SK-N-DZ (cell line): ENCODE measurements at places on chromosomes 3 and 15.

- no peak for DNase-seq
Measured at GRCh38 chr3:185715091-185715490, 109.8 kb downstream of the IGF2BP2 start.

- DNase-seq = no peak
Measured at GRCh38 chr3:193909387-193909786, 226.6 kb upstream of the HES1 start.

DNA sequence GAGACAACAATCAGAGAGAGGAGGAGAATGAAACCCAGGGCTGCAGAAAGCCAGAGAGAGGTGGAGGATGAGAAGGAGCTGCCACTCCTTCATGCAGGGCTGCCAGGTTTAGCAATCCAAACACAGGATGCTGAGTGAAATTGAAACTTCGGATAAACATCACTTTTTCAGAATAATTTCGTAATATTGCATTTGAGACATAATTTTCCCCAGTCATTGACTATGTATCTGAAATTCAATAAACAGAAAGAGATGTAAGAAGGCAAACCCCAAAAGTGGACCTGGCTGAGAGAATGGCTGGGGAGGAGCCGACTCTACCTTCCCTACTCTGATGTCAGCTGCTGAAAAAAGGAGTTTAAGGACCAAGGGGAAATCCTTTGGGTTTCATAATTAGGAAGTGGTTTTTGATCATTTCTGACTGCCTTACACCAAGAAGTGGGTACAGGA is 33.8 kb downstream of the SLC9A9 start:
- no peak for DNase-seq

- DNase-seq = no peak
Measured at GRCh38 chr3:61887206-61887605, 325.8 kb downstream of the PTPRG start.

DNA sequence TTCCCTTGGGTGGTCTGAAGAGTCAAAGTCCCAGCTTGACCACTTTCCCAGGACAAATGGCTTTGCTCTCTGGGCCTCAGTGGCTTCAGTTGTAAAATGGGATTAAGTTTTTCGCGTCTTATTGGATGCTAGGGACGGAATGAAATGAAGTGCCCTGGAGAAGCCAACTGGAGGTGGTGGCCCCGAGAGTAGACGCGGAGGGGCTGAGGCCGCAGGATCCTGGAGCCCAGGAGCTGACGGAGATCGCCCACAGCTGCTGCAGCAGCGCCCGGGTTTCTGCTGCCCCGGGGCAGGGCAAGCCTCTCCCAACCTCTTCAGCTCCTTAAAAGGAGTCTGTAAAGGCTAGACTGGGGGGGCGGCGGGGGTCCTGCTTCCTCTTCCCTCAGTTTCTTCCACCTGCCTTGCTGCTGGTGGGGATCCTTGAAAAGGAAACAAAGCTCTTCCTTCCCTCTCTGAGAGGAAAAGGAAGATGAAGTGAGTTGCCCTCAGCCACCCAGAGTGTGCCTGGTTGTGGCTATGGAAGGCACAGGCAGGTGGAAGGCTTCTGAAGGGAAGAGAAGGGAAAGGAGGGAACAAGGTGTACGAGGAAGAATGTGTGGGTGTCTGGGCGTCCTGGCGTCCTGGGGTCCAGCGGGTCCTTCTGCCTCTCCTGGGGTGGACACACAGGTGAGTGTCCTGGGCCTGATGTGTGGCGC is 967 bp upstream of the BNC1 start:
- no peak for DNase-seq

DNA sequence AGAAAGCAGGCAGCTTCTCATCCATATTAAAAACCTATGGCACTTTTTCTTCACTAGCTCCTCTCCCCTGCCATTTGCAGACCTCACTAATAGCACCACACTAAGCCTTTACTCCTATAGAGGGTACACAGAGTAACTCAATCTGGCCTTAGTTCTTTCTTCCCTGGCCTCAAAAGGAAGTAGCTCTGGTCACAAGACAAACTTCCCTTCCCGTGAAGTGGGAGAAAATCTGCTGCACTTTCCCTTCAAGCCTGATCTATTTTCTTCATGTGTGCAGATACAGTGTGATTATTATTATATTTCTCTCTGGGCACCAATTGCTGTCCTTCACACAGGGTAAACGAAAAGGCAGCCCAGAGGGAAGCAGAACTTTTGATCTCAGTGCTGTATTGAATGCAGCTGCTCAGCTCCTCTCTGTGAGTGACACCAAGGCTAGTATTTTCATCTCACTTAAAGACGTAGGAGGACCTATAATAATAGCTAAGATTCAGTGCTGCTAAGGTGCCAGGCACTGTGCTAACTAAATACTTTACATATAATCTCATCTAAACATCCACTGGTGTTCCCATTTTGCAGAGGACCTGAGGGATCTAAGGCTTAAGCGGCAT is 61.9 kb upstream of the RASGRP1 start:
- DNase-seq = no peak

GRCh38 chr15:61668444-61668843 is 391.8 kb downstream of the VPS13C start:
- no peak for DNase-seq

DNA sequence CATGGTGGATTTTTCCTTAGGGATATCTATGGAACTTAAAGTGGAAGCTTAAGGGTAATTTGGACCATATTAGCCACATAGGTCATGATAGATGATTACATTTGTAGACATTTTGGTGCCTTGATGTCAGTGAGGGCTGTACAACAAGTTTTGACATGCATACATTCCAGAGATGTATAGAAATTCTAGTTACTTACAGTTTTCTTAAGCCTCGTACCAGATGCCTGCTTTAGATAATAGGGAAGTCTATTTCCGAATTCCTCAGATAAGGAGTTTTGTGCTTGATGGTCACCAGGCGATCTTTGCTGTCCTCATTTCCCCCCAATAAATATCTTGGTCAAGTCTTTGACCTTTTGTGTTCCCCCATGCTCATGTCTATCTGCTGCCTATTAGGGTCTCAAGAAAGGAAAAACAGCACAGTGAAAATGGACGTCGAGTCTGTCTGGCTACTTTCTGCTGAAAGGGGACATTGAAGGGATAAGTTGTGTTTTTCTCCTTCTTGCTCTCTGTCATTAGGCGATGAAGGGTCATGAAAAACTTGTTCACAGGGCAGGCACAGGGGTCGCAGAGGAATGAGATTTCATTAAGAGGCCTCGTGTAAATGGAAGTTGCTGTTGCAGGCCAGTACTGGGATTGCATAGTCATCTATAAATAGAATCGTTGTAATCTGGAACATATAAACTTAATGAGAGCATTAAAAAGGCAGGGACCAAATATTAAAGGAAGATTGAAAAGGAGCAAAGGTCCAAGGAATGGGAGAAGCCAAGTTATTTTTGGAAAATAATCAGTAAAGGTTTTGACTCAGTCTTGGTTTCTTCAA is 20.0 kb upstream of the SENP7 start:
- no peak for DNase-seq

DNA sequence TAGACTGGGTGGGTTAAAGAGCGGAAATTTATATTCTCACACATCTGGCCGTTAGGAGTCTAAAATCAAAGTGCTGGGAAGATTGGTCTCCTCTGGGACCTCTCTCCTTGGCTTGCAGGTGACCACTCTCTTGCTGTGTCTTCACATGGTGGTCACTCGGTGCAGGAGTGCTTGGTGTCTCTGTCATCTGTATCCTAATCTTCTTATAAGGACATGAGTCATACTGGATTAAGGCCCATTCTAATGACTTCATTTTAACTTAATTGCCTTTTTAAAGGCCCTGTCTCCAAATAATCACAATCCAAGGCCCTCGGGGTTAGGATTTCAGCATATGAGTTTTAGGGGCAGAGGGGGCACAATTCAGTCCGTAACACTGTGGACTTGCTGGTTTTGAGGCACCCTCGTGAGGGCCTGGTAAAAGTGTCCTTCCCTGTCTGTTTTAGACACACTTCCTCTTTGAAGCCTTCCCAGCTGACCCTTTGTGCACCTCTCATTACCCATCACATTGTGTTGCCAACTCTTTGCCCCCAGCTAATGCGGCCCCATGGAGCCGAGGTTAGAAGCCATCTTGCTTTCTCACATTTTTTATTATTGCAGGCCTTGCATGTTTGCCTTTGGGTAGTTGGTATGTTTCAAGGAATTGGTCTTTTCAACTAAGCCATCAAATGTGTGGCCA is 3.2 kb downstream of the XYLB start:
- no peak for DNase-seq

GRCh38 chr3:113834983-113835382 is 3.6 kb upstream of the GRAMD1C start:
- no peak for DNase-seq

- no peak for DNase-seq
Measured at GRCh38 chr3:50637011-50637410, 20.1 kb downstream of the MAPKAPK3 start.

- DNase-seq = no peak
Measured at GRCh38 chr15:39310633-39311032, 270.2 kb upstream of the THBS1 start.

GRCh38 chr15:49712846-49713450 is 92.1 kb downstream of the DTWD1 start:
- no peak for DNase-seq

GRCh38 chr3:123020709-123021108 is 6.9 kb downstream of the SEMA5B start:
- no peak for DNase-seq

DNA sequence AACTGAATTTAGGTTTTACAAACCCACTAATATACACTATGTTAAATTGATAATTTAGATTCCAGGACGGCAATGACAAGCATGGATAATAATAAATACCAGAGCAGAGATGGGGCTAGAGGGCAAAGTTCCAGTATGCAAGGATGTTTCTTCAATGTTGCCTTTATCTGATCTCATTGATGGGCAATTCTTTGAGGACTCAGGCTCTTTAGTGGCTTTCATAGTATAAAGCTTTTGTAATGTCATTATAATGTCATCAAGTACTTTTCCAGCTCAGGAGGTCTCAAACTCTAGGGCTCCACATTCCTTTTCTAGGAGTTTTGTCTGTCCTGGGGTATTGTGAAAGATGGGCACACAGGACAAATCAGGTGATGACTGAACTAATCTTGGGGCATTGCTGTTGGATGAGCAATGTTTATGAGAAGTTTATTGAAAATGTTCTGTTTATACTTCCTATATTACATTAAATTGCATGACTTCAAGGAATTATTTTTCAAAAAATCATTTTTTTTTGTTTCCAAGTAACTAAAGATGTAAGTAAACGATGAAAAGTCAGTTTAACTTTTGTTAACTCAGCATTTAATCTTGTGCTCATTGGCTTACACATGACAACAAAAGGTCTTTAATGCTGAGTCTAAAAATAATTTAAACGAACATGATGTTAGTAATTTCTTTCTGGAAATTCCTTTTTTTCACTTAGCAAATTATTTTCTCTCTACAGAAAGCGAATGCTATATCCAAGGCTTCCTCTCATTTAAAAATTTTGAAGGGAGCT is 116.4 kb downstream of the OXSM start:
- no peak for DNase-seq

GRCh38 chr15:78914027-78914764 is 30.6 kb downstream of the CTSH start:
- no peak for DNase-seq

DNA sequence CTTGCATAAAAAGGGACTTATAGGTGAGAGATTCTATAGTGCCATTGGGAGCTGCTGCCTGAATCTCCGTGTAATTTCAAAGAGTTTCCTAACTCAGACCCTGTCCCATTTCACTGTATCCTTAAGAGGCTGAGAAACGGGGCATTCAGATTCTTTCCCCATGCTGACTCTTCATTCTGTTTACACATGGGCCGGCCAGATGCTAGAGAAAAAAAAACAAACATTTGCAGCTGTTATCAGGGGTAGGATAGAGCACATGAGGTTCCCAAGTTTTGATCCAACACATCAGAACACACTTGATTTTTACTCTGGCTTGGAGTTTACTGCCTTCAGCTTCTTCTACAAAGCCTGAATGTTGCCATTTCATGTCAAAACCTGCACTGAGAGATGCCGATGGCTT is 215.9 kb upstream of the TPRG1 start:
- no peak for DNase-seq

DNA sequence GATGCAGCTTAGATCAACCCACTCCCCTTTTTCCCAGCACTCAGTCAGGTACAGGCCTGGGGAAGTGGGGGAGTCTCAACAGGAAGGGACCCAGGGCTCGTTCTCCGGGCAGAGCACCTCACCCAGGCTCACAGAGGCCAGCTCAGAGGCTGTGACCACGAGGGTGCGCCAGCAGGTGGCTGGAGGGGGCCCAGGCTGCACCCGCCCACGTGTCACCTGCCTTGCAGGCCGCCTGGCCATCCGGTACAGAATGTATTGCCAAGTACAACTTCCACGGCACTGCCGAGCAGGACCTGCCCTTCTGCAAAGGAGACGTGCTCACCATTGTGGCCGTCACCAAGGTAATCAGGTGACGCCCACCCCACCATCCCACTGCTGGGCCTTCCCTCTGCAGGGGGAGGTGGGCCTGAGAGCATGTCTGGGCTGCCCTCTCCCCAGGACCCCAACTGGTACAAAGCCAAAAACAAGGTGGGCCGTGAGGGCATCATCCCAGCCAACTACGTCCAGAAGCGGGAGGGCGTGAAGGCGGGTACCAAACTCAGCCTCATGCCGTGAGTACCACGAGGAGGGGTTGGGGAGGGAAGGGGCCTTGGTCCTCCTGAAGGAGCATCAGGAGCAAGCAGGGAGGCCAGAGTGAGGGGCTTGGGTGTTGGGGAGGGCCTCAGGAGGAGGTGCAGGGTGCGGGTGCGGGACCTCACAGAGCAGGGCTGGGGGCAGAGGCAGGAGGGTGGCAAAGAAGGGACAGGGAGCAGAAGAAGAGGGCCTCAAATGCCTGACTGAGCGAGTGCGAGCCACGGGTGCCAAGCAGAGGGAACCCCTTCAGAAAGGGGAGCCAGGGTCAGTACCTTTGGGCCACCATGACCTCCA is 14.0 kb upstream of the LMAN1L start:
- no peak for DNase-seq

GRCh38 chr3:905217-905616 is 187.6 kb upstream of the CNTN6 start:
- DNase-seq = no peak

DNA sequence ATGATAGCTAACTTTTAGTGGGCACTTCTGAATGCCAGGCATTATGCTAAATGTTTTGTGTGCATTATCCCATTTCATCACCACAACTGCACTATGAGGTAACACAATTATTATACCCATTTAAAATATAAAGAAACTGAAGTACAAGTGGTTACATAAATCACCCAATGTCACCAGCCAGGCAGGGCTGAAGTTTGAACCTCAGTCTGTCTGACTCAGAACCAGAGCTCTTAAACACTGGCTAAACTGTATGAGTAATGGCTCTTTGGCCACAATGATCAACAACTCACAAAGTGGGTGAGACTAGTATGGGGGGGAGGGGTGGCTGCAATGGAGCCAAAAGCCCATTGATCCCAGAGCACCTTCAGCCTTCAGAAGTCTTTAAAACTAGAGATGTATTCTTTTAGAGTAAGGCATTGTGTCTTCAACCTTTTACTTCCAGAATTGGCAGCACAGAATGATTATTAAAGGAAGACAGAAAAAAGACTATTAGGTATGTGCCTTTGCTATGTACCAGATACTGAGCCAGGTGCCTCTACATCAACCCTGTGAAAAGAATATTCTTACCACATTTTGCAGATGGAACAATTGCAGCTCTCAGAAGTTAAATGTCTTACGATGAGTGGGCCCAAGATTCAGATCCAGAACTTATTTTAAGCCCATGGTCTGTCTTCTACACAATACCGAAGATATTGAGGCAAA is 166.9 kb downstream of the UACA start:
- no peak for DNase-seq
